ENCODE measurements at places on chromosomes 16 and 17.

DNA sequence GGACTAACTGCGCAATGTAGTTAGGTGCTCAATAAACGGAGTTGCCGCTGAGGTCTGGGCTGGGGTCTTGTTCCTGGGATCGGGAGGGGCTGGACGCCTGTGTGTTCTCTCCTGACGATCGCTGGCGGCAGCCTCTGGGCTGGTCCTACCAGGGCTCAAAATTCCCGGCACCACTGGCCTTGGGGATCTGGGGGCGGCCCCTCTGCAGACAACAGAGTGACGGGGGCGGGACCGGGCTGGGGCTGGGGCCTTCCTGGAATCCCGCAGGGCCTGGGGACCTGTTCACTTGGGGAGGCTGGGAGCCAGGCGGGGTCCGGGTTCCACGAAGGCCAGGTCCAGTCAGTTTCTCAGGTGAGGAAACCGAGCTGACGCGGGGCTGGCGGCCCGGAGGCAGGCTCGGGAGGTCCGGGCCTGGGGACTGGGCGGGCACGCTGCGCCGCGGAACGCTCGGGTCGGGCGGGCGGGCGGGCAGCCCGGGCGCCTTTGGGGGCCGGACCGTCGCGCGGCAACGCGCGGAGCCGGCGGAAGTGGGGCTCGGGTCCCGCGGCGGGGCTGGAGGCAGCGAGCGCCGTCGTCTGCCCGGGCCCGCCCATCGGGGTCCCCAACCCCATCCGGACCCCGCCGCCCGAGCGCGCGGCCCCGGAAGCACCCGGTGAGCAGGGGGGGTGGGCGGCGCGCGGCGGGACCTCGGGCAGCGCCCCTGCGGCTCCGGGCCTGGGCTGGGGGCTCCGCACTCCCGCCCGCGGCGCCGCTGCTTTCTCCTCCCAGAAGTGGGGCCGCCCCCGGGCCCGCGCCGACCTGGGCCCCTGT is at the start of gene PIGQ:
TSS of gene PIGQ (plus strand) at position 524 of the 810 bp plus-strand sequence. CDS start 4,107 bp downstream, outside the sequence.
- peak; percentile 94 for DNase-seq

DNA sequence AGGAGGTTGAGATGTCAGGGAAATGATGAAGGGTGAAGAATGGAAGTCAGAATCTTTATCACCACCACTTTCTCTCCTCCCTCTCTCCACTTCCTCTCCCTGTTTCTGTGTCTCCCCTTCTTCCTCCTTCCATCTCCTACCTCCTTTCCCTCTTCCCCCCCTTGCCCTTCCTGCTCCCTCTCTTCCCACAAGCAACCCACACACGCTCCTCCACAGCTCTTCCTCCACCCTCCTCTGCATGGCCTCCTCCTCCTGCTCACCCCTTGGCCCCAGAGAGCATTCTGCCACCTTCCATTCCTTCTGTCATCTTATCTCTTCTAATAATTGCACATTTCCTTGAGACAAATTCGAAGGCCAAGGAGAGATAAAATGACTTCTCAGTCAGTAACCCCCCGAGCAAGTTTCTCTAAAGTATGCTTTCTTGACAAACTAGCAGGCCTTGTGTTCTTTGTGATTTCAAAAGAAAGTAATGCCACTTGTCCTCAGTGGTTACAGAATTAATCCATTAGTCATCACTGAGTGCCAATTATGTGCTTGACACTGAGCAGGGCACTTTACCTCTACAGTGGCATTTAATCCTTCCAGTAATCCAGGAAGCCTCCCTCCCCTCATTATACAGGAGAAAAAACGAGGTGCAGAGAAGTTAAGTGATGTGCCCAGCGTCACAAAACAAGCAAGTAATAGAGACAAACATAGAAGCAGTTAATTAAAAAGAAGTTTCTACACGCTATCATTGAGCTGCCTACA is 72.3 kb upstream of the CCL1 start:
- DNase-seq: no peak

- no peak for DNase-seq
Measured at GRCh38 chr17:77691216-77692085, 267.1 kb upstream of the TNRC6C start.

GRCh38 chr16:88118376-88118775 is 167.1 kb downstream of the BANP start:
- DNase-seq: no peak

DNA sequence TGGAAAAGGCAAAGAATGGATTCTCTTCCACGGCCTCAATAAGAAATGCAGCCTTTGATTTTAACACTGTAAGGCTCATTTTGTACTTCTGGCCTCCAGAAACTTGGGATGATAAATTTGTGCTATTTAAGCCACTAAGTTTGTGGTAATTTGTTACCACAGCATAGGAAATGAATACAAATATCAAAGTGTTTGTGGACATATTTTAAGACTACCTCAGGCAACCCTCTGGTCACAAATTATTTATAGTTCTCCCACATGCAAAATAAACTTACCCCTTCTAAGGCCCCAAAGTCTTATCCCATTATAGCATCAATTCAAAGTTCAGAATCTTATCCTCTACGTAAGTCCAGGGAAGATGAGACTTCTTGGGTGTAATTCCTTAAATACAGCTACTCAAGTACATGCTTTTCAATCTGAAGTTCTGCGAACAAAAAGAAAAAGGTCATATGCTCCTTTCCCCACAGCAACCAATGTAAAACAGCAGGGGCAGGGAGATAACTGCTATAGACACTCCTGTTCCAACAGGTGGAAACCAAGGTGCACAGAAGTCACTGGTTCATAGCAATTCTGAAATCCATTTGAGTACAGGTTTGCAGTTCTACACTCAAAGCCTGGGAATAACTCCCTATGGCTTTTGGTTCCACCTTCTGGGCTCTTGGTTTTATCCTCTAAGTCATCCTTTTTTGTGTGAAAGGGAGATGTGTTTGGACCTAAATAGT is 5.4 kb upstream of the EFCAB13 start:
- DNase-seq: no peak

DNA sequence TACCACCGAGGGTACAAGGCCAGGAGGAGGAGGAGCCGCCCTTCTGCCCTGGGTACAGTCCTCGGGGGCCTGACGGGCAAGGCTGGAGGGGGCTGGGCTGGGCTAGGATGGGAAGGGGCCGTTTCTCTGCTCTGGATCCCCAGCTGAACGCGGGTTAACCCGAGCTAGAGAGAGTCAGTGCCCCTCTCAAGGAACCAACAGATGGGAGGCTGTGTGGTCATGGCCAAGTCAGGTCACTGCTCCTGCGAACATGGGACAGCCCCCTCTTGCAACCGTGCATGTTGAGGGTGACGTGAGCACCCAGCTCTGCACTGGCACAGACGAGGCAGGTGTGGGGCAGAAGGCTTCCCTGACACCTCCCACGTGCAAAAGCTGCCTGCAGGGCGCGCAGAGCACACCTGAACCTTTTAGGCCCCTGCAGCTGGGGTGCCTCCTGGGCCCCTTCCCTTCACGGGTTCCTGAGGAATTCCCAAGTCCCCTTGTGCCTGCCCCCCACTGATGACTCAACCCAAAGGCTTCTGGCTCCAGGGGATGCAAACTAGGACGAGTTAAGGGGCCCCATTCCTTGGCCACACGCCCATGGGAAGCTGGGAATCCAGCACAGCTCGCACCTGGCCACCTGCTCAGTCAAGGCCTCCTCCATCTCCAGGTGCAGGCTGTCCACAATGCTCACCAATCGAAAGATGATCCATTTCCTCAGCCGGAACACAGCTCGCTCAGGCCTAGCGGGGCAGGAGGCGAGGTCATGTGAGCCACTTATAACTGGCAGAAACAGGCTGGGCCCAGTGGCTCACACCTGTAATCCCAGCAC is 6.3 kb downstream of the MYBBP1A start:
- DNase-seq: no peak

GRCh38 chr16:68190081-68190480 is 45.8 kb downstream of the ESRP2 start:
- DNase-seq: no peak

- DNase-seq: no peak
Measured at GRCh38 chr16:7161891-7162290, 170.8 kb upstream of the RBFOX1 start.

DNA sequence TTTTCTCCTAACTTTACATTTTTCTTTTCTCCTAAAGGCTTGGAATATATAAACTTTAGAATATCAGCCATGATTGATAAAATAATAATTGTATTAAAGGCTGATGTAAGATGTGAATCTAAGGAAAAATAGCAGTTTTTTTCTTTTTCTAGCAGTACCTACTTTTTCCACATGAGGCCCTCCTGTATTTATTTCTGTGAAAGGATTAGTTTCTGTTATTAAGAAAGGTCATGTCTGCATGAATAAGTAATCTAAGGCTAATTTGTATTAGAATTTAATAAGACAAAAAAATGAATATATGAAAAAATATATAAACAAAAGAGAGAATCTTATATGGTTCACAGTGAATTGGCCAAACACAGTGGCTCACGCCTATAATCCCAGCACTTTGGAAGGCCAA is 85.3 kb downstream of the STXBP4 start:
- DNase-seq: no peak

DNA sequence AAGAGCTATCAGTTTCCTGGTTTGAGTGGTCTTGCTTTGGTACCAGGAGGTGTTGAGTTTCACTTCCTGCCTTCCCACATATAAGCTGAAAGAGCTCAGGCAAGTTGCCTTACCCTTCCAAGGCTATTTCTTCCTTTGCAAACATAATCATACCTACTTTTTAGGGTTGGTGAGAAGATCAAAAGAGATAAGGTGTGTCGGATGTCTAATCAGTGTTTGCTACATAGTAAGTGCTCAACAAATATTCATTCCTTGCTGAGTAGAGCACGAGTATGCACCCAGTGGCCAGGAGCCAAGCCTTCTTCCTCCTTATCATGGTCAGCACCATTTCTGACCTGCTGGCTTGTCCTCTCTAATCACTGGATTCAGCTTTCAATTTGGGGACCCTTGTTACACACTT is 12.7 kb upstream of the TMEM98 start:
- no peak for DNase-seq

DNA sequence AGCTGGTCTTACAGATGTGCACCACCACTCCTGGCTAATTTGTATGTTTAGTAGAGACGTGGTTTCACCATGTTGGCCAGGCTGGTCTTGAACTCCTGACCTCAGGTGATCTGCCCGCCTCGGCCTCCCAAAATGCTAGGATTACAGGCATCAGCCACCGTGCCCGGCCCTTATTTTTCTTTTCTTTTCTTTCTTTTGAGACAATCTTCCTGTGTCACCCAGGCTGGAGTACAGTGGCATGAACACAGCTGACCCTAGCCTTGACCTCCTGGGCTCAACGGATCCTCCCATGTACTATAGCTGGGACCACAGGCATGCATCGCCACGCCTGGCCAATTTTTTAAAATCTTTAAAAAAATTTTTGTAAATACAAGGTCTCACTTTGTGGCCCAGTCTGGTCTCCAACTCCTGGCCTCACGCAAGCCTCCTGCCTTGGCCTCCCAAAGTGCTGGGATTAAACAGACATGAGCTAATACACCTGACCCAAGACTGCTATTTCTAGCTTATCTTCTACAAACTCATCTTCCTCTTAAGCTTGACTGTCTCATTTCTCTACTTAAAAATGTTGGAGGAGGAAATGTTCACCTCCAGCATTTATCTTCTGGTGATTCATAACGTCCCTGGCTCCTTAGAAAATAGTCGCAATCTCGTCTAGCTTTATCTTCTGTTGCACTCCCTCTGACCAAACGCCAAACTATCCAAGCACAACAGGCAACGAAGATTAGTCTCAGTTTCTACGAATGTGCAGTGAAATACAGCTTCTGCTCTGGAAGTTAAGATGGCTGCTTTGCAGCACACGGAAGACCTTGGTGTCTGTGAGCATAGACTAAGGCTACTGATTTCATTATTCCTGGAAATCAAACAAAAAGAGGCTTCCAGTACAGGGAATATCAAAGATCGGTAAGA is 8.2 kb upstream of the TMEM94 start:
- no peak for DNase-seq

DNA sequence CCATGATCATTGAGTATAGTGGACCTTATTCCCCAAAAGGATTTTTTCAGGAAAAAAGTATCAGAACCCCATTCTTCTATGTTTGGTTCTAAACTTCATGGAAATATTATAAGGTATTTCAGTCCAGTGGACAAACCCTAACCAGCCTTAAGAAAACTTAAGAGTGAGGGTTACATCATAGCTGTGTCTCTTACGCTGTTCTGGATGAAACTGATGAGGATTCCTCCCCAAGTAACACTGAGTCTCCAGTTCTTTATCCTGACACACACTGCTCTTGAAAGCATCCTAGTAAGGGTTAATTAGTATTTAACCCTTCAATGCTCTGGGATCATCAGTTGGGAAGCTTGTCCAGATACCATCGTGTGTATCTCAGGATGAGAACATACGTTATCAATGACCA is 5.0 kb downstream of the LYRM1 start:
- no peak for DNase-seq

DNA sequence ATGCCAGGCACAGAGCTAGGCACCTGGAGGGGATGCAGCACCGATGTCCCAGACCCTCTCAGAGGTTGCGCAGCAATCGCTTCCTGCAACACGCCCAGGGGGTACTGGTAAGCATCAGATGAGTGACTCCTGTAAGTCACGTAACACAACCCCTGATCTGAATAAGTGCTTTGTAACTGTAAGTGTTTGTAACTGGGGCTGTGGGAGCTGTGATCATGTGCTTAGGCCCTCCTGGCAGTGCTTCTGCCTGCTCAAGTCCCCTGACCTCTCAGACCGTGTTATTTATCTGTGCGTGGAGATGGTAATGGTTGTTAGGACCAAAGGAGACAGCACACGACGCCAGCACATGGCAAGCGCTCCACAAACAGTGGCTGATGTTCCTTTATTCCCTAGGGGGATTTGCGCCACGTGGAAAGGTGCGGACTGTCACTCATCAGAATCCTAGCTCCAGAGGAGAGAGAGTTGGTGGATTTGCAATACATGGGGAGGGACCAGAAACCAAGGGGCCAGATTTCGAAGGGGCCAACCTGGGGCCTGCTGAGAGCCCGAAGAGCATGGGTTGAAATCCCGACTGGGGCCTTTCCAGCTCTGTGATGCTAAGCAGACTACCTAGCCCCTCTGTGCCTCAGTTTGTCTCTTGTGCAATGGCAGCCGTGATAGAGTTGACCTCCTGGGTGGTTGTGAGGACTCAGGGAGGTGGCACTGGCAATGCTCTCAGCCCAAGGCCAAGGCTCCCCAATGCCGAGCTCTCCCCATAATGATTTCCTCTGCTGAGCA is 151.8 kb downstream of the IRF8 start:
- DNase-seq: no peak

DNA sequence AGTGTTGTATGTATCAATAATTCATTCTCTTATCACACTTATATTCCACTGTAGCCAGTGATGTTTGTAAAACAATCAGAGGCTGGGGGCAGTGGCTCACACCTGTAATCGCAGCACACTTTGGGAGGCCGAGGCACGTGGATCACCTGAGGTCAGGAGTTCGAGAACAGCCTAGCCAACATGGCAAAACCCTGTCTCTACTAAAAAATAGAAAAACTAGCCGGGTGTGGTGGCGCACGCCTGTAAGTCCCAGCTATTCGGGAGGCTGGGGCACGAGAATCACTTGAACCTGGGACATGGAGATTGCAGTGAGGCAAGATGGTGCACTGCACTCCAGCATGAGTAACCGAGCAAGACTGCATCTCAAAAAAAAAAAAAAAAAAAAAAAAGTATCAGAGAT is 217.0 kb downstream of the CPPED1 start:
- no peak for DNase-seq

DNA sequence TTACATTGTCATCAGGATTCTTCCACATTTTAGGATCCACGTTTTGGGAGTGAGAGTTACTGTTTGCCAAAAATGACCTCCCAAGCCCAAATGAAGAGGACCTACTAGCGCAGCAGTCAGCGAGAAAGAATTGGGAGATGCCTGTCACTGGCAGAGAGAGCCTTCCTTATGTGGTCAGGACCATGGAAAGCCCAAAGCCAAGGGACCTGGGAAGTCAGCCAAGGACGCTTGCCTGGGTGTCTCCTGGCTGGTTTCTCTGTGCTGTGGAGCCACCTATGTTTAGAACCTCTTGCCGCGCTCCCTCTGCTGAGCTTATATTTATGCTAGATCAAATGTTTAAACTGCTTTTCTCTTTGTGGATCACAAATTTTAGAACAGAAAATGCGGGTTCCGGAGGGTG is 24.9 kb upstream of the RHBDL3 start:
- DNase-seq: no peak

Data from AG20443 (cell line).